Mucosa of descending colon (tissue), 3 donors: ENCODE measurements at places on chromosomes 12 and 14.
A peak's percentile ranks its signal among the peaks of the same experiment; 100 is the strongest.

- no peak for DNase-seq
These were observed 141.8 kb downstream of the ZFP36L1 start for GRCh38 chr14:68651075-68651474.

DNA sequence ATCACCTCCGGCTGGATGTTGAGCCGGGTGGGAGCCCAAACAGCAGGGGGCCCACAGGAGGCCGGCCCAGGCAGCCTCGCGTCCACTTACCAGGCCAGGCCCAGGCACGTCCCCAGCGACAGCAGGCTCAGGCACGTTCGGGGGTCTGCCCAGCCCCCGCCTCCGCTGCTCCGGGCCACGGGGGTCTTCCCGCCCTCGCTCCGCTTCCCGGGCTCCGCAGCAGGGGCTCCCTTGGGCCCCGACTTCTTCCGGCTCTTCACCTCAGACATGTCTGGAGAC, 216 bp downstream of the IKBIP start:
- no peak for DNase-seq

DNA sequence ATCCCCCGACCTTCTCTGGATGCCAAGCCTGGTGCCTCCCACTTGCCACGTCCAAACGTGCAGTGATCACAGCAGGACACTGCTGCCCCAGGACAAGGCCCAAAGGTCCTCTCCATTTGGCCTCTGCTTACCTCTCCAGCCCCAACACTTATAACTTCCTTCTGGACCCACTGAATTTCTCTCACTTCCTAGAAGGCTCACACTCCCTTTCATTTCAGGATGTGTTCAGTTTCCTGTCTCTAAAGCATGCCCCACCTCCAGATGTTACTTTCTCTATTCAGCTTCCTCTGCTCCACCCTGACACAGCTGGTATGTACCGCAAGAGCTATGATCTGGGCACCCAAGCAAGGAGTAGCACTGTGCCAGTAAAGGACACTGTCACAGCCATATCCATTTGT, 33.0 kb downstream of the CDKL1 start:
- no peak for DNase-seq

DNA sequence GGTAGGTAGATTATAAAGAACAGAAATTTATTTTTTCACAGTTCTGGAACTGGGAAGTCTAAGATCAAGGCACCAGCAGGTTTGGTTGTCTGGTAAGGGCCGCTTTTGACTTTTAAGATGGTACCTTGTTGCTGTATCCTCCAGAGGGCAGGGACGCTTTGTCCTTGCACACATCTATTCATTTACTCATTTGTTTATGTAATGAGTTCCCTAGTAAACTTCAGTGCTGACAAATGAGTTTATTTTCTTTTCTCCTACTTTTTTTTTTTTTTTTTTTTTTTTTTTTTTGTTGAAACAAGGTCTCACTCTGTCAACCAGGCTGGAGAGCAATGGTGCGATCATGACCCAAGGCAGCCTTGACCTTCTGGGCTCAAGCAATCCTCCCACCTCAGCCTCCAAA, 195.7 kb downstream of the FBXL14 start:
- DNase-seq: no peak

GRCh38 chr12:57724003-57724935, 14.3 kb downstream of the AGAP2 start:
- no peak for DNase-seq

DNA sequence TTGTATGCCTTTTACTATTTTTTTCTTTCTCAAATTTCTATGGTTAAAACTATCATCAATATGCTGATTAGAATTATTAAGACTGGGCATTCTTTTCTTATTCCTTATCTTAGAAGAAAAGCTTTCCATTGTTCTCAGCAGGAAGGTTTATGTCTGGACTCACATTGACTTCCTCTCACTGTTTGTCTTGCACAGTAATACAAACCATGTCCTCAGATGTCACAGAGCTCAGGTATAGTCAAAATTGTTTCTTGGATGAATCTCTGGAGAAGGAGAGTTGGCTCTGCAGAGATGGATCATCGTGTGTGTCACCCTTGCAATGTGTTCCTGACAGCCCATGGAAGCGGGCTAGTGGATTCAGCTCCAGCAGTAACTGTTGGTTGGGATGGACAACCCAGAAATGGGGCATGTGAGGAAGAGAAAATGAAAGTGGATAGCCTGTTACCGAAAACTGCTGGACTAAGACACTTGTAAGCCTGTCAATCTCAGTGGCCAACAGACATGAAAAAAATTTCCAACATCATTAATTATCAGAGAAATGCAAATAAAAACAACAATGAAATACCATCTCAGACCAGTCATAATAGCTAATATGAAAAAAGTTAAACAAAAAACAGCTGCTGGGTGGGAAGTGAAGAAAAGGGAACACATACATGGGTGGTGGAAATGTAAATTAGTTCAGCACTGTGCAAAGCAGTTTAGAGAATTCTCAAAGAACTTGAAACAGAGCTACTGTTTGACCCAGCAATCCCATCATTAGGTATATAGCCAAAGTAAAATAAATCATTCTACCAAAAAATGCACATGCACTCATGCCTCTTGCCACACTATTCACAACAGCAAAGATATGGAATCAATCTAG, 967.8 kb downstream of the TMEM121 start:
- DNase-seq: no peak

GRCh38 chr12:87596636-87597035, 432.6 kb downstream of the C12orf50 start:
- DNase-seq: no peak

DNA sequence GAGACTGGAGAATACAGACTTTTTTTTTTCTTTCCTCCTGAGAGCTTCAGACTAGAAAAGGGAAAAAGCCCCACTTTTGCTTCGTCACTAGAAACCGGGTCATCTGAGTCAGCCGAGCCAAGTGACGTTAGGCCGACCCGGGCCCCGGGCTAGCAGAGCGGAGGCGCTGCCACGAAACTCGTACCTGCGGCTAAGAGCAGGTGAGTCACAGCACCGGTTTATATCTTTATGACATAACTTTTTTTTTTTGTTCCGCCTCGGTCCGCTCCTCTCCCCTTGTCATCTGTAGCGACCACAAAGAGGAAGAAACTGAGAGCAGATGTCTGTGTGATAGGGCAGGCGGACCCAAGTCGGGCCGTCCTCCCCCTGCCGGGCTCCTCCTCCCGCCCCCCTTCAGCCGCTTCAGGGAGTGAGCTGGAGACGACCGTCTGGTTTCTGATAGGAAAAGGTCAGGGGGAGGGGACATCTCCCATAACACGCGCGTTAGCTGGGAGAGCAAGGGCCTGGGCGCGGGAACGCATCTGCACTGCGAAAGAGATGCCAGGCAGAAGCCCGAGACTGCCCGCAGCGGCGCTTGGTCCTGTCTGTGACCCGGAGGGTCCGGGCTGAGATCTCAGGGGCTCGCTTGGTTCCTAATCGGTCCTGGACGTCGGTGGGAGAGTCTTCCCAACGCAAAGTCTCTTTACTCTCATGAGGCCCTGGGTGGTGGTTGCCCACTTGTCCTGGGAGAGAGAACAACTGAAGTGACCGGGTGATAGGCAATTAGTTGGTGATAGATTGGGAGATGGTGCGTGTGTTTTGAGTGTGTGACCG, 586 bp downstream of the TTC6 start:
- peak; percentile 92 for DNase-seq

GRCh38 chr12:25995906-25996305, 37.4 kb downstream of the RASSF8 start:
- no peak for DNase-seq

DNA sequence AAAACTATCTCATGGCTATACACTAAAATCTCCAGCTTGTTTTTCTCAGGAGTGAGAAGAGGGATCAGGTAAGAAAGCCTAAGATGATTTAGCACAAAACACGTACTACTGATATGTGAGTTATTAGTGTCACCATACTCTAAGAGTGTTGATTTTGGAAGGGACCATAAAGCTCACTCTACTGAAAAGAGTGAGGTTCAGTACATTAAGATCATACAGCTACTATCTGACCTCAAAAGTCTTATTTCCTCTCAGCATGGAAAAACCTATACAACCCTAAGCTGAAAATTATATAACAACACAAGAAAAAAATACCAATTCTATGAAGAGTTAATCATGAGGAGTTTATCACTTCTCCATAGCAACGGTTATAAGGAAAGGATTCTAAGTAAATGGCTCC, 19.5 kb downstream of the SNW1 start:
- no peak for DNase-seq

GRCh38 chr12:6430124-6430989, 14.4 kb upstream of the CD27 start:
- peak; percentile 80 for DNase-seq

GRCh38 chr14:36824854-36825253, 163.2 kb downstream of the PAX9 start:
- DNase-seq: no peak

DNA sequence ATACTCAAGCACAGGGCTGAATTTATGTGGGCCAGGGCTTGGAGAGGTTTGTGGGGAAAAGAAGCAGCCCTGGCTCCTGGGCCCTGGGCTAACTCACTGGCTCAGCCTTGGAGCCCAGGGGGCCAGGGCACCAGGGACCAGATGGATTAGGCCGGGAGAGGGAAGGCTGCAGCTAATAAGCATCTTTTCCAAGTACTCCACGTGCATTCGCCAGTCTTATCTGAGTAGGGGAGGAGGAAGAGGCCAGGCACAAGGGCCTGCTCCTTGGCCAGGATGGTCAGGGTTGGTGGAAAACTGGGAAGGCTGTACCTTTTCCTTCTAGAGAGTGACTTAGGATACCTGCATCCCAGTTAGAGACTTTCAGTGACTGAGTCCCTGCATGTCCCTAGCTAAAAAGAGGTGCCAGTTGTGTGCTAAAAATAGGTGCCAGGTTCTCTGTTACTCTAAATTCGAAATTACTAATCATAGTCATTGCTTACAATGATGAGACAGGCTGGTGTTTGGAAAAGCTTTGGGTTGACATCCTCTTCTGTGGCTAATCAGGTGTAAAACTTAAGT, 1.3 kb downstream of the GLRX5 start:
- DNase-seq: no peak

DNA sequence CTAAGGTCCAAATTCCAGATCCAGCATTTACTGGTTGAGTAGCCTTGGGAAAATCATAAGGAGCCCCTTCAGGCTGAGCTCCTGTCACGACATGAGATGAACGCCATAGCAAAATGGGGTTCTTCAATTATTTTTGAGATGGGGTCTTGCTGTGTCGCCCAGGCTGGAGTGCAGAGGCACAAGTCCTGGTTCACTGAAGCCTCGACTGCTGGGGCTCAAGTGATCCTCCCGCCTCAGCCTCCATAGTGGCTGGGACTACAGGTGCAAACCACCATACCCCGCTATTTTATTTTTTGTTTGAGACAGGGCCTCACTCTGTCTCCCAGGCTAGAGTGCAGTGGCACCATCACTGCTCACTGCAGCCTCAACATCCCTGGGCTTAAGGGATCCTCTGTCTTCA, 25.7 kb upstream of the GPR68 start:
- no peak for DNase-seq

GRCh38 chr12:52690351-52691075, 10.3 kb upstream of the KRT1 start:
- DNase-seq: no peak

- DNase-seq: no peak
These were observed 40.1 kb upstream of the YAF2 start for GRCh38 chr12:42278128-42278510.

DNA sequence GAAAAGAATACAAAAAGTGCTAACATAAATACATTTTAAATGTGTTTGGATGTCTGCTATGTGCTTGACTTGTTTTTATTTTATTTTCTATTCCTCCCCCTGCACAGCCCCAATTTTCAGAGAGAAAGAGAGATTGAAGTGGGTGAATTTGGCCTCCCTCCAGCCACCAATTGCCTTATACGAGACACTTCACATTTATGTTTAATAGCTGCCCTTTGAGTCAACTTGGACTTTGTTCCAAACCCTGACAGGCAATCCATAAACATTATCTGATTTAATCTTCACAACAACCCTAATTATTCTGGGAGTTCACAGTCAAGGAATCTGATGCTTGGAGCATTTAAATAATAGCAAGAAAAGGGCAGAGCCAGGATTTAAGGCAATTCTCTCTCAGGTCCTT, 161.7 kb downstream of the SLC15A4 start:
- no peak for DNase-seq

- DNase-seq: no peak
These were observed 115.4 kb upstream of the KRAS start for GRCh38 chr12:25366122-25366521.
